ENCODE measurements at places on chromosomes 2 and 18.

GRCh38 chr2:131143803-131144202 lies 38.7 kb downstream of the PLEKHB2 start:
- DNase-seq, result no peak

GRCh38 chr2:160292225-160292624 lies 92.2 kb upstream of the ITGB6 start:
- DNase-seq, result no peak

GRCh38 chr2:46855805-46856204 lies 59.8 kb downstream of the MCFD2 start:
- DNase-seq, result no peak

GRCh38 chr2:64328415-64328722 lies 125.6 kb upstream of the LGALSL start:
- DNase-seq, result no peak
